ENCODE measurements at places on chromosomes 13 and 19.

GRCh38 chr13:20525144-20525600, 485 bp downstream of the CRYL1 start:
- DNase-seq, result peak; percentile 5

DNA sequence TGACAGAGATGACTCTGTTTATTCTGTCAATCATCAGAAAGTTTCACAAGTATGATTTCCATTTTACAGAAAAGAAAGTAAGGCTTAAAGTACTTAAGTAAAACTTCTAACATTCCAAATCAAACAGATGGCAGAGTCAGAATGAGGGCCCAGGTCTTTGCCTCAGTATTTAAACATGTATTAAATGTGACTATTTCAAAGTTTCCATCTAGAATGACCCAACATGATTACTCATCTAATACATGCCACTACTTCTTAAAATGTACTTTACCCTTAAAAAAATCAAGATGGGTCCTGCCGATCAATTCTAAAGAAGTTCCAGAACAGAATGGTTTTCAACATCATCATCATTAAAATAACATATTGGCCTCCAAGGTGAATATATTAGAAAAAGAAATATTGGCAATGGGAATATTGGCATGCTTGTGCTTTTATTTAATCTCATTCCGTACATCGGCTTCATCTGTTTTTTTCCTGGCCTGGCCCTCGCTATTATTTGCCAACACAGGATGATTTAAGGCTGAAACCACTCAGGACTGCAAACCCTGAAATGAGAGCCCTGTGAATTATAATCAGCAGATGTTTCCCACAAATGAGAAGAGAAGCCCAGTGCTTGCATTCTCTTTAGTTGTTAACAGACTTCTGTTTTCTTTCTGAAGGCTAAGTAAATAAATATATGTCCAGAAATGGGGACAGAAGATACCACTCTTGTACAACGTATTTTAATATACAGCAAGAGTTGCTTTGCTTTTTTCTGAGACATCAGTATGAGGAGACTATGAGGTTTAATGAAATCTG, 340.0 kb downstream of the DNAJC15 start:
- DNase-seq, result no peak

DNA sequence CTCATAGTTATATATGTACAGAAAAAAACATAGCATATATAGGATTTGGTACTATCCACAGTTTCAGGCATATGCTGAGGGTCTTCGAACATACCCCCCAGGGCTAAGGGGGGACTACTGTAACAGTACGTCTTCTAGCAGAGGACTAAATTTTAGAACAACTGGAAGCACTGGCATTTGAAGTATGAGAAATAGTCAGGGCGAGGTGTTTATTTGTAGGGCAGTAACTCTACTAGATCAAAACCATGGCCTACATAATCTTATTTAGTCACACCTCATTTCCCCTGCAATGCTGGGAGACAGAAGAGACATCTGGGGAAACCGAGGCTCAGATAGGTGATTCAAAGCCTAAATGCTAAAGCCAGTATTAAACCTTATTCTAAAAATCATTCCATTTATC, 245.6 kb downstream of the DCT start:
- no peak for DNase-seq

DNA sequence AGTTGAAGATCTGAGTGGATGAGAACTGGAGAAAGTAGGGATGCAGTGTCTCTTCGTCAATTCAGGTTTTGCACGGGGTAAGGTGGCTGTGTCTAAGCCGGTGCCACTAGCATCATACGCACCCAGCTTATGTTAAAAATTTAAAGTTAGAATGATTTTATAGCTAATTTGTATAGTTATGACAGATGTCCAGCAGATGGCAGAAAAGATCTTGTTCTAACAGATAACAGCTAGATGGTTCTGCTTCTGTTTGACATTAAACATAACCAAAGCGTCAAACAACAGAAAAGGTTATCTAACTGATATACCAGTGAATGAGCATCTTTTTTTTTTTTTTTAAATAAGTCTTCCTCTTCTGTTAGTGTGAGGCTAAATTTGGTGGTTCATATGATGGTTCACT, 18.8 kb upstream of the EDDM13 start:
- no peak for DNase-seq

- DNase-seq, result no peak
Measured at GRCh38 chr13:38483623-38484022, 134.0 kb downstream of the UFM1 start.

- no peak for DNase-seq
Measured at GRCh38 chr13:114105521-114106225, 26.8 kb downstream of the RASA3 start.

DNA sequence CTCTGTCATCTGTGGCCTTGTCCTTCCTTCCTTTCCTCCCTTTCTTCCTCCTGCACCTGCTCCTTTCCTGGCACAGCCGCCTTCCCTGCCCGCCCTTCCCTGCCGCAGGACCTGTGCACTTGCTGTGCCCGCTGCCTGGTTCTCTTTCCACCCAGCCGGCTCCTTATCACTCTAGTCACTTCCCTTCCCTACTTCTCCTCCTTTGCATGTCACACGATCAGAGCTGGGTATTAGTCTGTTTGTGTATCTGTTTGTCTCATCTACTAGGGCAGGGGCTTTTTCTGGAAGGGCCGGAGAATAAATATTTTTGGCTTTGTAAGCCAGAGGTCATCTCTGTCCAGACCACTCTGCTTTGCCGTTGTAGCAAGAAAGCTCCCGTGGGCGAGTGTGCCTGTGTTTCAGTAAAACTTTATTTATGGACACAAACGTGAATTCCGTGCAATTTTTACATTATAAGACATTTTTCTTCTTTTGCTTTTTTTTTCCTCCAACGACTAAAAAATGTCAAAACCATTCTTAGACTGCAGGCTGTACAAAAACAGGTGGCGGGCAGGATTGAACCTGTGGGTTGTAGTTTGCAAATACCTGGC, 6.1 kb downstream of the KDM4B start:
- DNase-seq, result no peak

GRCh38 chr19:17946965-17947784, 14.4 kb downstream of the CCDC124 start:
- DNase-seq, result no peak

GRCh38 chr13:109309625-109310363, 476.6 kb downstream of the IRS2 start:
- no peak for DNase-seq

- DNase-seq, result no peak
Measured at GRCh38 chr13:25579221-25579620, 207.4 kb downstream of the ATP8A2 start.

DNA sequence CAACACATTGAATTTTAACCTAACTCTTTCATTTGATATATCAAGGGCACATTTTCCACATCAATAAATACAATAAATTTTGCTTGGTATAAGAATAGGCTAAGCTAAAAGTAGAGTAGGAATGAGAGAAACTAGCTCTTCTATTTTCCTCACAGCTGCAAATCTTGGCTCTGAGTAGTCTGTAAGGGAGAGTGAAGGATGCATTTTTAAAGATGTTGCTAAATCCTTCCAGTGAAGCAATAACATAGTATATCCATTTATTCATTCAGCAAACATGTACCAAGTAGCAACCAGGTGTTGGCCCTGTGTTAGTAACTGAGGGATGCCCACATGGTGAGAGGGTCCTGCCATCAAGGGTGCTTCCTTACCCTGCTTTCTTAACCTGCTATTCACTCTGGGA, 799.9 kb downstream of the PCDH9 start:
- no peak for DNase-seq

DNA sequence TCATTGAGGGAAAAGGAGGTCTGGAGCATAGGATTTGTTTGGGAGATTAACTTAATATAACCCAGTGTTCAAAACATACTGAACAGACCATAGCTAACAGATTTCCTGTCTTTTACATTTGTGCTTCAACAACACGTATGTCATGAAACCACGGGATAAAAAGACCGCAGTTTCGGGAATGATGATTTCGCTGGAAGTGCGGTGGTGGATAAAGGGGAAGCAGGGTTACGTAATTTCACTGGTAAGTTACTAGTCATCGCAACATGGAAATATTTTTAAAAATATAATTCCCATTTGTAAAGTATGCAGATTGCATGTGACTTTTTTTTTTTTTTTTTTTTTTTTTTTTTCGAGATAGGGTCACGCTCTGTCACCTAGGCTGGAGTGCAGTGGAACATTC, 237.4 kb downstream of the LMO7 start:
- DNase-seq, result no peak

DNA sequence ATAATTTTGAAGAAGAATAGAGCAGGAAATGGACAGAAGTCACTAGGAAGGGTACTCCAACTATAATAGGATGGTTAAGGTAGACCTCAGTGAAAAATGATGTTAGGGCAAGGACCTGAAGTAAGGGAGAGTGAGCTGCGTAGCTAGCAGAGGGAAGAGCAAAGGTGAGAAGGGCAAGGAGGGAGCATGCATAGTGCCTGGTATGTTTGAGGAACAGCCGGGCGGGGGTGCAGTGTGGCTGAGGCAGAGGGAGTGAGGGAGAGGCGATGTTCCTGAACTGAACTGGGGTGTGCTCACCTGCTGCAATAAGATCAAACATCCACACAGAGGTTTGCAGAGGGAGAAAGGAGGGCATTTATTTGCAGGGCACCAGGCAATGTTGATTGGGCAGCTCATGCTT, 110.4 kb downstream of the DNAJC15 start:
- DNase-seq, result no peak

- no peak for DNase-seq
Measured at GRCh38 chr19:7292950-7293761, 1.1 kb downstream of the INSR start.

- no peak for DNase-seq
Measured at GRCh38 chr13:75442736-75443234, 39.2 kb downstream of the TBC1D4 start.
